Activated naive CD4-positive, alpha-beta T cell (primary cell): ENCODE measurements at places on chromosomes 2 and 18.

DNA sequence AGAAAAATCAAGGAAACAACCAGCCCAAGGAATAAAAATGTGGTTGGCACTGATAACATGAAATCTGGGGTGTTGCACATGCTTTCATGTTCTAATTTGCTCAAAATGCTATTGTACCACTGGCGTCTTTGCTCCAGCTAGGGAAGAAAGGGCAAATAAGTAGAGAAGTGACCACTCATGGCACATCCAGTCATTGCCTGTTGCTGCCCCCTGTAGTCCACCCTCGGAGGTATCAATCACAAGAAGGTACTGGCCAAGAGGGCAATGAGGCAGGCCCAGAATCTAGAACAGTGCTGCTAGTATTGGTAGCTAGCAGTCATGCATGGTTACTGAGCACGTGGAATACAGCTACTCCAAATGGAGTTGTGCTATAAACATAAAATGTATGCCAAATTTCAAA, 213.4 kb downstream of the CDCA7 start:
- no peak for DNase-seq

GRCh38 chr2:12870692-12871091, 154.0 kb downstream of the TRIB2 start:
- DNase-seq, result no peak

GRCh38 chr18:44679914-44680272, 795 bp upstream of the SETBP1 start:
- DNase-seq, result no peak

DNA sequence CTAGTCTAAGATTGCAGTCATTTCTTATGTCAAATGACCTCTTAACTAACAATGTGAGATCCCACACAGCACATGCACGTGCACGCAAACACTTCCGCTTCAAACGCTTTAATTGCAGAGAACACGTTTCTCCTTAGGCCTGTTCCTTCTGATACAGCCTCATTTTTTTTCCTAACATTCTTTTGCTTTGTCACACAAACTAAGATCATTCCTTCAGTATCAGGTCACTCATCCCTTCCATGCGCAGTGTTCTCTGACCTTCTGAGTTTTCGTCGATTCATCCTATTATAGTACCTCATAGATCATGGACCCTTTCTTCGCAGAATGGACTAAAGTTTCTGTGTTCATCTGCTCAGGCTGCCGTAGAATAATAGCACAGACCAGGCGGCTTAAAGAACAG, 327.1 kb upstream of the CDH19 start:
- DNase-seq, result no peak

GRCh38 chr2:173254659-173255058, 100.0 kb upstream of the CDCA7 start:
- DNase-seq, result no peak

DNA sequence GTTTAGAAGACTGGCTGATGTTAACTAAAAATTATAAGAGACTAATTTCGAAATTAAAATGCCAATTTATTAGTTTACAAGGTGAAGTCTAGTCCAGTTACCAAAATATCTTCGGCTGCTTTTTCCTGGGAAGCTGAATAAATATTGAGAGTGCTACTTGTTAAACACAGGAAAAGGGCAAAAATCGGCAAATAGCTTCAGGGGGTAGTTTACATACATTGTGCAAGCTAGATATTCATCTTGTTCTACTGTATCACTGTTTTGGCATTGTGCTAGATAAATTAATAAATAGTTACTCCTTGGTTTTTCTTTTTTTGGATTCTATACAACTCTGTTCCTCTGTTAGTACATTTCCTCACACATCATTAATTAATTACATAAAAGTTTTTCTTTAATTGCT, 29.3 kb downstream of the NHEJ1 start:
- DNase-seq, result no peak

- DNase-seq, result no peak
These were observed 98.1 kb downstream of the NFATC1 start for GRCh38 chr18:79493801-79494211.

- no peak for DNase-seq
These were observed 148.5 kb upstream of the DLX2 start for GRCh38 chr2:172251231-172251630.

GRCh38 chr2:214103276-214104001, 307.4 kb upstream of the VWC2L start:
- DNase-seq, result no peak

- no peak for DNase-seq
These were observed 1.3 kb downstream of the SP9 start for GRCh38 chr2:174335988-174336500.

GRCh38 chr2:136013955-136014354, 28.5 kb upstream of the DARS1 start:
- no peak for DNase-seq

DNA sequence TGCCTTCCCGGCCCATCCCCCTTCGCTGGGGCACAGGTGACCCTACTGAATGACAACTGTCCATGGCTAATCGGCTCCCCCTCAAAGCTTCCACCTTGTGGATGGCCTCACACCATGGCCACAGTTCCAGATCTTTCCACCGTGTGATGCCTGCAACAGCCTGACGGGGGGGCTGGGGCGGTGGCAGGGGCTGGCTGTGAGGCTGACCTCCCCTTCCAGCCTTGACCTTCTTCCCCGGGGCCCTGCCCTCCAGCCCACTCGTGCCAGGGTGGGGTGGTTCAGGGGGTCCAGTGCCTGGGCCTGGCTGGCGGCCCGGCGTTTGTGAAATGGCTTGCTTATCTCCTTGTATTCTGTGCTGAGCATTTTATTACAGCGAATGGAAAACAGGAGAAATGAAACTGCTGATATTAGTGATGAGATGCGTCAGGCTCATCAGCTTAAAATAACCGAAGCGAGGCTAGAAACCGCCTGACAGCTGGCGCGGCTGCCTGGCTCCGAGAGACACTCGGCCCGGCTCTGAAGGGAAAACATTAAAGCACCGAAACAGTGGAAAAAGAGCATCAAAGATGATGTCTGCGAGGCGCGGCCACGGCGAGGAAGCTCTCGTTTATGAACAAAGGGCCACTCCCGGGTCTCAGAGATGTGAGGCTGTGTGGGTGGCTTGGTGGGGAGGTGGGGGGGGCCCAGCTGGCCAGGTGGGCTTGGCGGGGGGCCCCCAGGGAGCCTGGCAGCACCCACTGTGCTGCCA, 916 bp upstream of the PDCD1 start:
- no peak for DNase-seq

GRCh38 chr2:17911491-17912260, 33.2 kb downstream of the KCNS3 start:
- DNase-seq, result no peak

GRCh38 chr2:62293490-62294271, 97.8 kb downstream of the B3GNT2 start:
- no peak for DNase-seq

- DNase-seq, result no peak
These were observed 34.1 kb downstream of the PIEZO2 start for GRCh38 chr18:11115276-11115675.

DNA sequence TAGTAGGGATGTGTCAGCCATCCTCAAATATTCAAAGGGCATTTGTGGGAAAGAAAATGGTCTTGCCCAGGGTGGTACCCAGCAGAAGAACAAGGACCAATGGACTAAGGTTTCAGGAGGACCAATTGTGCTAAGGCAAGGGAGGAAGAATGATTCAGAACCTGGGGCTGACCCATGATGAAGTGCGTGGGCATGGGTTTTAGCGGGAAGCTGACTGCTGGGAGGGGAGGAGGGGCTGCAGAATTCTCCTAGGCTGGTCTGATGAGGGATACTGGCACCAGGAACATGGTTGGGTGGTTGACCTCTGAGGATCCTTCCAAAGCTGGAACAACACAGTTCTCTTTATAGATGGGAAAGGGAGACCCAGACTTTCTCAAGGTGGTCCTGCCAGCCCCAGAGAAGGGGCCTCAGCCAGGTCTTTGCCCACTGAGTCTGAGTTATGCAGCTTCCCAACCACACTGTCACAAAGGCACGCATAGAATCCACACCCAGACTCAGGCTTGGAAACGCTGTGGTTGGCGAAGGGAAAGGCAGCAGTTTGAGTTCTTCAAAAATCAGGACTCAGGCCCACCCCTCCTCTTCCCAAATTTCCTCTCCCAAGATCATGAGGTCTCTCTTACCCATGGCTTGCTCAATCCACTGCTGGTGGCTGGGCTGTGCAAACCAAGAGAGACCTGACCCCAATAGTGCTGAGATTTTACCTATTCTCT, 37.3 kb downstream of the MARCO start:
- no peak for DNase-seq

- DNase-seq, result no peak
These were observed 1.3 kb upstream of the OTOS start for GRCh38 chr2:240141736-240142135.

GRCh38 chr2:197217541-197217940, 93.0 kb downstream of the ANKRD44 start:
- DNase-seq, result no peak

- DNase-seq, result no peak
These were observed 315.6 kb downstream of the LPIN1 start for GRCh38 chr2:12062053-12062395.

- no peak for DNase-seq
These were observed 999 bp downstream of the INSIG2 start for GRCh38 chr2:118089139-118089800.

DNA sequence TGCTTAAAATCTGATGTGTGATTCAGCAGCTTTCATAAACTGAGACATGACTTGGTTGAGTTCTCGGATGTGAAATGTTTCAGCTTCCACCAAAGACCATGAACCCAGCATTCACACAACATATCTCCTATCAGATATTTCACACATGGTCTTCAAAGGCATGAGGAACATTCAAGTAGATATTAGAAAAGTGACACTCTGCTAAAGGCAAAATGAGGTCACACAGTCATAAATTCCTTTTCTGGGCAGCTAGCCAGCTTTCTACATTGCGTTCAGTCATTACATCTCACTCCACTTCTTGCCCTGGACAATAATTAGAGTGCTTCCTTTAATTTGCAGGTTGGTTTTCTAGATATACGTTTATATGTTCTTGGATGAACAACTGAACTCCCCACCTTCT, 96.7 kb downstream of the GAREM1 start:
- DNase-seq, result no peak

DNA sequence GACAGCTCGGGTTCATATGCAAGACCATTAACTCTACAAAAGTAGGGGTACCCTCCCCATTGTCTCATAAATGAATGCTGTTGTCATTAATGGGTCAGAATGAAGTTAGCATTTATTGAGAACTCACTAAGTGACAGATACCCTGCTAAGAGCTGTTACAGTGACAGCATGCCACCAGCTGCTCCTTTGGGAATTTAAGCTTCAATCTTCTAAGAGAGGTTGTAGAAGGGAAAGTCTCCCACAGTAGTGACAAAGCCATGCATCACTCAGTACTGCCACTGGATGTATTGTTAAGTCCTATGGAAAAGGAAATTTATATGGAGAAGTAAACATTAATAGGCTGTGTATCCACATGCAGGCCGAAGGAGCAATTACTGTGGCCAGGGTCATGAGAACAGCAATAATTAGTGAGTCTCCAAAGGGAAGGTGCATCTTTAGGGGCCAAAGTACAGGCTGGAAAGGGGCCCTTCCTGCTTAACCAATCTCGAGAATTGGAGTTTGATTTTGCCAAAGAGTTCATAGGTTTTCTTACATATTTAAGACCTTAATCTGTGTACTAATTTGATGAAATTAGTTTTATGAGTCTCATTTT, 64.5 kb upstream of the FAM124B start:
- DNase-seq, result no peak

GRCh38 chr2:190909680-190910079, 29.1 kb downstream of the GLS start:
- DNase-seq, result no peak

DNA sequence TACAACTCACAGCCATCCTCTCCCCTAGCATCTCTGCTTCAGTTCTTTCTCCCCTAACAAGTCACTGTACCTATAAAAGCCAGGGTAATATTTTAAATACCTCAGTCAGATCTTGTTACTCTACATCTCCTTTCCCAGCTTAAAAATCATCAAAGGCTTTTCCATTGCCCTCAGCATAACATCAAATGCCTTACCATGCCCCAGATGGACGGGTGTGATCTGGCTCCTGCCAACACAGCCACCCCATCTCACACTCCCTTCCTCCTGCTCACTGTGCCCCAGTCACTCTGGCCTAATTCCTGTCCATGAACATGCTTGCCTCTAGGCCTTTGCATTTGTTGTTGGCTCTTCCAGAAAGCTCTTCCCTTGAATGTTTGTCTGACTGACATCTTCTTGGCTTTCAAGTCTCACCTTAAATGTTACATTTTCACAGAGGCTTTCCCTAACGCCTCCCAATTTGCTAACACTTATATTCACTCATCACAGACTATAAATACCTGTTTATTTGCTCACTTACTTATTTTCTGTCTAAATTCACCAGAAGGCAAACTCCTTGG, 640.9 kb downstream of the NYAP2 start:
- no peak for DNase-seq

GRCh38 chr2:145094370-145094769, 574.5 kb upstream of the ZEB2 start:
- no peak for DNase-seq

DNA sequence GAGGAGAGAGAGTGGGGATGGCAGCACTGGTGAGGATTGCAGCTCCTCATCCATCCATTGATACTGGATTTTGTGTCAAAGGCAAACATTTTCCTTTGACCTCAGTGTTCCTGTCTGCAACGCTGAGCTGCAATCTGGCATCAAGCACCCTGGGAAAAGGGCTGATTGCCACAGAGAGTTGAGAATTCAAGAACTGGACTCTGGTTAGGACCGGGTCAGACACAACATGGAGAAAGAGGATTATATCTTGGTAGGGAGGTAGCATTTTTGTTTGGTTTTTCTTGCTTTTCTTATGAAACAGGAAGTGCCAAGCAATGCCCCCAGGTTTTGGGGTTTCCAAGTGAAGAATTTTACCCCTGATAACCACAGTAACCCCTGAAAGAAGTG, 81.9 kb upstream of the PKDCC start:
- DNase-seq, result no peak

- no peak for DNase-seq
These were observed 44.7 kb downstream of the PSD4 start for GRCh38 chr2:113218283-113219091.

DNA sequence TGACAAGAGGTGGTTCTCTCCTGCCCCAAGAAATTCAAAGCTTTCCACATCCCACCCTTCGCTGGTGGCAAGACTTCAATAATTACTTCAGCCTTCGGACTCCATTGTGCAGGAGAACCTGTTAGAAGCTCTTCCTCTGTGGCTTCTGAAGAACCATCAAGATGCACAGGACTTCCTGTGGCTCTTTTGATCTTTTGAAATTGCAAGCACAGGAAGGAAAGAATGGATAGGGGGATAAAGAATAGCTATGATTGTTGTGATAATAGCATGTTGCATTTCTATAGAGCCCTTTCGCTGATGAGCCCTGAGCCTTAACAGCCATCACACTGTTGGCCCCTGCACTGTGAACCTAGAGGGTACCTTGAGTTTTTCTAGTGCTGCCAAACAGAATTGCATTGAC, 7.4 kb downstream of the EPAS1 start:
- DNase-seq, result no peak

- DNase-seq, result no peak
These were observed 659 bp downstream of the FAM210A start for GRCh38 chr18:13725566-13726231.

- DNase-seq, result no peak
These were observed 65.6 kb downstream of the ODC1 start for GRCh38 chr2:10382354-10383061.

- DNase-seq, result no peak
These were observed 9.6 kb upstream of the PROM2 start for GRCh38 chr2:95264624-95265023.

GRCh38 chr2:233418052-233418760, 63.9 kb downstream of the DGKD start:
- no peak for DNase-seq
